Osteocyte (in vitro differentiated cells): ENCODE measurements at places on chromosomes 7 and 10. TPM values are rescaled to one million over a fixed set of nuclear protein-coding genes. Genes with fewer than 3 reads are reported as not detected.
A peak's percentile ranks its signal among the peaks of the same experiment; 100 is the strongest.

- no peak overlapping the region for H3K27ac ChIP-seq
- H3K27me3 ChIP-seq = no peaks in the 10 kb centered on the region
- DNase-seq = no peak
- H3K4me3 ChIP-seq = no peak overlapping the region
- H3K4me1 ChIP-seq = peaks cover 35% of the 10 kb centered on the region
These were observed 18.3 kb upstream of the RPA3 start for GRCh38 chr7:7736671-7737070.

GRCh38 chr10:123424537-123424936 is 241.6 kb upstream of the GPR26 start:
- H3K36me3 ChIP-seq = no peaks in the 10 kb centered on the region
- no peaks in the 10 kb centered on the region for H3K4me1 ChIP-seq
- no peak overlapping the region for H3K27ac ChIP-seq

DNA sequence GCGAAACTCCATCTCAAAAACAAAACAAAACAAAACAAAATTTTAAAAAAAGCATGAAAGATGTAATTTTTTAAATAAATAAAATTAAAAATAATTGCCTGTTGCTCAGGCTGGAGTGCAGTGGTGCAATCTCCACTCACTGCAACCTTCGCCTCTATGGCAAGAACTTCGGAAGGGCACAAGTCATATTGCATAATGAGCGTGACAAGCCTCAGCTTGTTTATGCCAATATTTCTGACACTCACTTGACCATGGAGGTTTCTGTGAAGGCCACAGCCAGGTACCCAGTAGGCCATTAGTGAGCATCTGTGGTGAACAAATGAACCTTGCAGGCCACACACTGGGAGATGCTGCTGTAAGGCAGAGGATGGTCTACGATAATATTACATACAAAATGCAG is 106.1 kb upstream of the KMT2C start:
- H3K27me3 ChIP-seq = no peaks in the 10 kb centered on the region
- peaks cover 6% of the 10 kb centered on the region for H3K4me1 ChIP-seq
- H3K27ac ChIP-seq = no peak overlapping the region
- H3K4me3 ChIP-seq = no peak overlapping the region
- no peaks in the 10 kb centered on the region for H3K36me3 ChIP-seq

GRCh38 chr10:26881600-26882331 is 21.0 kb upstream of the ABI1 start:
- peaks cover 46% of the 10 kb centered on the region for H3K27me3 ChIP-seq
- DNase-seq = no peak
- H3K4me3 ChIP-seq = no peak overlapping the region
- H3K36me3 ChIP-seq = no peaks in the 10 kb centered on the region
- H3K4me1 ChIP-seq = no peaks in the 10 kb centered on the region

GRCh38 chr10:50807851-50808776 is 68.4 kb downstream of the ASAH2B start:
- no peak overlapping the region for H3K4me3 ChIP-seq
- peaks cover 30% of the 10 kb centered on the region for H3K27me3 ChIP-seq
- no peak overlapping the region for H3K27ac ChIP-seq
- no peaks in the 10 kb centered on the region for H3K36me3 ChIP-seq
- no peak for DNase-seq
- no peaks in the 10 kb centered on the region for H3K4me1 ChIP-seq

- no peaks in the 10 kb centered on the region for H3K36me3 ChIP-seq
- H3K27me3 ChIP-seq = no peaks in the 10 kb centered on the region
- H3K4me3 ChIP-seq = no peak overlapping the region
- DNase-seq = no peak
These were observed 51.6 kb upstream of the AQP1 start for GRCh38 chr7:30859940-30860496.

DNA sequence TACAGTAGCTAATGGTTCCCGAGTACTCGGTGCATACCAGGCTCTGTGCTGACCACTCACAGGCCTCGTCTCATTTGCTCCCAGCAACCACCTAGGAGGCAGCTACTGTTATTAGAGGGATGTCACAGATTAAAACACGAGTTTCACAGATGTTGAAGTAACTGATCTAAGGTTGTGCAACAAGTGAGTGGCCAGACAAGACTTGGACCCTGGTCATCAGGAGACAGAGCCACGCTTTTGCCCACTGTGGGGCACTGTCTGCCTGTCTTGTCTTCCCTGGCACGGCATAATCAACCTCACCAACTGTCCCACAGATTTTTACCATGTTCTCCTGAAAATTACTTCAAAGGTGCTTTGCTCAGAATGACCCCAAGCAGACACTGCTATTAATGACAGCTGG is 111.6 kb upstream of the HABP2 start:
- H3K27ac ChIP-seq = no peak overlapping the region
- no peak for DNase-seq
- H3K4me1 ChIP-seq = no peaks in the 10 kb centered on the region
- H3K27me3 ChIP-seq = peaks cover 5% of the 10 kb centered on the region
- no peak overlapping the region for H3K4me3 ChIP-seq
- no peaks in the 10 kb centered on the region for H3K36me3 ChIP-seq

GRCh38 chr7:115008465-115009114 is 86.7 kb downstream of the MDFIC start:
- H3K4me3 ChIP-seq = no peak overlapping the region
- H3K4me1 ChIP-seq = peaks cover 16% of the 10 kb centered on the region
- no peak overlapping the region for H3K27ac ChIP-seq

DNA sequence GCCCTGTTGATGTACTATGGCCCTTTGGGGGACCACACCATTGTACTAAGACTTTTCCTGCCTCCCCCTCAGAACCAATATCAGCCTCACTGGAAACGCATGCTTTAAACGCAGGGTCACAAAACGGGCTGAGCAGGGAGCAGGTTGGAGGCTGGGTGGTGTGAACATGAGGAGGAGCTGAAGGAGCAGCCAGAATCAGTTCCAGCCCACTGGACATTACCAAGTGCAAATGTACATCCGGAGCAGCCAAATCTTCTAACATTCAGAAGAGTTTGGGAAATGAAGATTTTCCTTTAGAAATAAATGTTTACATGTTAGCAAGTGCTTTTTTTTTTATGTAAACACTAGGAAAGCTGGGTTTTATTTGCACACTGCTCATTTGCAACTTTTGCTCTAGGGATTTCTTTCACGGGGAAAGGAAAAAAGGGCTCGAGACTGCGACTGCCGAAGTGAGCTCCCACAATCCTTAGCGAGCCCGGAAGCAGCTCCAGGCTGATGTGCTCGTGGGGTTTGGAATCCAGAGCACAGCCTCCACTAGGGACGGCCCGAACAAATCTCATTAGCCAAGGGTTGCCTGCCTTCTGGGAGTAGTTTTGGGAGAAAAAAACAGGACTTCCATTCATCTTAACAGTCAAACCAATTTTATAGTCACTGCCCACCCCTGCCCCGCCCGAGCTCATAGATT is 108.0 kb upstream of the YAE1 start:
- H3K4me3 ChIP-seq = no peak overlapping the region
- peaks cover 24% of the 10 kb centered on the region for H3K27me3 ChIP-seq
- no peak for DNase-seq
- no peaks in the 10 kb centered on the region for H3K4me1 ChIP-seq

DNA sequence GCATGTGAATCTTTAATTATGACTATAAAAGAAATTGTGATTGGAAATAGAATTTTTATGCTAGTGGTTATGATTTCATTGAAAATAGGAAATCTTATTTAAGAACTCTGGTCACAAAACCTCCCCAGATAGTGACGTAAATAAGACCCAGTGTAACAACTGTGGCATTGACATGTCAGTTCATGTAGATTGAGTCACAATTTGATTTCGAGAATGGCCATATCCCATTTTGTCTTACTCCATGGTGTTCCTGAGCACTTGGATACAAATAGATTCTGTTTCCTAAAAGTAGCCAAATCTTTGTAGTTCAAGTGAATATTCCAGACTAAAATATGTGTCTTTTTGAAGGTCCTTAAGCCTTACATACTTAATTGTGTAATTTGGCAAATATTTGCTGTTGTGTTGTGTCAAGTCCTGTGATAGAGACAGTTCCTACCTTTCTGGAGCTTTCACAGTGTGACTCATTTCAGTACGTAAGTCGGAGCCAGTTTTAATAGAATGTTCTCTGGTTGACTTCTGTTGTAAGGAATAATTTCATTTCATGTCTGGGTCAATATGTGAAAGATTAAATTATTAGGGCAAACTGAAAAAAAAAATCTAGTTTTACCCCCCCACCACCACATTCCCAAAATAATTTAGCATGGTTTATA is 37.1 kb upstream of the TOMM7 start:
- peaks cover 28% of the 10 kb centered on the region for H3K4me1 ChIP-seq
- H3K36me3 ChIP-seq = no peaks in the 10 kb centered on the region
- DNase-seq = no peak
- H3K27me3 ChIP-seq = no peaks in the 10 kb centered on the region

- no peak overlapping the region for H3K4me3 ChIP-seq
- H3K27me3 ChIP-seq = no peaks in the 10 kb centered on the region
- peaks cover 35% of the 10 kb centered on the region for H3K4me1 ChIP-seq
- no peaks in the 10 kb centered on the region for H3K36me3 ChIP-seq
These were observed 22.0 kb upstream of the FZD1 start for GRCh38 chr7:91242097-91242844.

DNA sequence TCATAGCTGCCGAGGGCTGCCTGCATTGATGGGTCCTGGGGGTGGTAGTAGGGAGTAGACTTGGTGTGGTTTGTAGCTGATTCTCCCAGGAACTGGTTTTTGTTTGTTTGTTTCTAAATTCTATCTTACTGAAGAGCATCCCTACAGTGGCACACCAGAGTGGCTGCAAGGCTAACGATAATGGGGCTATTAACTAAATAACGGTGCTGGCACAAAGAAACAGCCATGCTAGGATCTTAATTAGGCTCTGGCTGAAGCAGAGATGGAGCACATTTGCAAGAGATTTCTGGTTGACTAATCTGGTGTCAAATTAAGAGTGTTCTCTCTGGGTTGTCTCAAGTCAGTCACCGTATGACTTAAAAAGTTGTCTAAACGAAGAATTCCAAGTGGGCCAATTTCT is 590.0 kb downstream of the NRG3 start:
- H3K27me3 ChIP-seq = no peaks in the 10 kb centered on the region
- H3K36me3 ChIP-seq = no peaks in the 10 kb centered on the region
- H3K4me3 ChIP-seq = no peak overlapping the region
- H3K27ac ChIP-seq = no peak overlapping the region
- DNase-seq = no peak

GRCh38 chr7:126780993-126781392 is 471.7 kb downstream of the GRM8 start:
- peaks cover 2% of the 10 kb centered on the region for H3K27me3 ChIP-seq
- no peak overlapping the region for H3K27ac ChIP-seq
- no peak for DNase-seq
- H3K4me1 ChIP-seq = no peaks in the 10 kb centered on the region
- H3K36me3 ChIP-seq = no peaks in the 10 kb centered on the region
- H3K4me3 ChIP-seq = no peak overlapping the region

- H3K4me1 ChIP-seq = no peaks in the 10 kb centered on the region
- peaks cover 11% of the 10 kb centered on the region for H3K27me3 ChIP-seq
- H3K36me3 ChIP-seq = no peaks in the 10 kb centered on the region
These were observed 20.8 kb upstream of the VOPP1 start for GRCh38 chr7:55593172-55593514.

GRCh38 chr7:116421298-116421697 is 78.2 kb upstream of the CAV2 start:
- no peaks in the 10 kb centered on the region for H3K27me3 ChIP-seq
- DNase-seq = no peak
- no peaks in the 10 kb centered on the region for H3K36me3 ChIP-seq
- H3K4me1 ChIP-seq = peaks cover 32% of the 10 kb centered on the region

DNA sequence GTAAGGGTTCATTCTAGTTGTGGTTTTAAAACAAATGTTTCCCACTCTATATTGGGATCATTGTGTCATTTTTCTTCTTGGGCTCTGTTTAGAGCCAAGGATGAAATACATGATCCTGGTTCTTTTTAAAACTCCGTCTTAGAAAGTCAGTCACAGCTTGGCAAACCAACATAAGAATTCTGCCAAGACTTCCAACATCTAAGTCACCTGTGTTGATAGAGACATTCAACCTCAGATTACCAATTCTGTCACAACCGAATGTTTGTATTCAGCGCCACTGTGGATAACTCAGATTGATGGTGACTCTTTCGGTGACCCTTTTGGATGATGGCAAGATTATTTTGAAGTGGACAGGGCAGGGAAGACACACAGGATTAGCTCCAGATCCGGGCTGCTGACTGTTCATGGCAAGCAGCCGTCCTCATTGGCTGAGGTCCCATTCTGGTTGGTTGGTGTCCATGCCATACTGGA is 255.4 kb downstream of the ARHGAP21 start:
- H3K27me3 ChIP-seq = no peaks in the 10 kb centered on the region
- H3K4me3 ChIP-seq = no peak overlapping the region
- no peak overlapping the region for H3K27ac ChIP-seq
- no peak for DNase-seq

- no peak overlapping the region for H3K27ac ChIP-seq
- no peaks in the 10 kb centered on the region for H3K27me3 ChIP-seq
- H3K36me3 ChIP-seq = peaks cover 12% of the 10 kb centered on the region
- H3K4me3 ChIP-seq = no peak overlapping the region
These were observed 86.2 kb upstream of the PPIF start for GRCh38 chr10:79260811-79261740.

DNA sequence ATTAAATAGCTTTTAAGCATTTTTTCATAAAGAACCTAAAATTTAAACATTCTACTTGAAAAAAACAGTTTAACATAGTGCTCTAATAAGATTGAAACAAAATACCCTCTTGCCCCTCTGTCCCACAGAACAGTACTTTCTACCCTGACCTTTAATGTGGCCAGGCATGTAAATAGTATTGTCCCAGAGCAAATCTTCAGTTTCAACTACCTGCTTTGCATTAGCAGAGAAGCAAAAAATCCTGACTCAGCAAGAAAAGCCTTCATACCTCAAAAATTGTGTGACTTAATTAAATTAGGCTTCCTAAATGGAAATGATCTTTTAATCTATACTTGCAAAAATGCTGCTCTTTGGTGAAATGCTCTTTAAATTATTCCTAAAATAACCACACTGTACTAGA is 237.4 kb upstream of the AOAH start:
- no peak overlapping the region for H3K27ac ChIP-seq
- H3K27me3 ChIP-seq = peaks cover 10% of the 10 kb centered on the region
- no peak for DNase-seq
- no peaks in the 10 kb centered on the region for H3K4me1 ChIP-seq
- H3K4me3 ChIP-seq = no peak overlapping the region

GRCh38 chr7:47435889-47436312 is 146.0 kb downstream of the TNS3 start:
- no peak overlapping the region for H3K4me3 ChIP-seq
- peak overlapping the region; percentile 43 for H3K27ac ChIP-seq
- DNase-seq = no peak

GRCh38 chr7:47351233-47352154 is 230.4 kb downstream of the TNS3 start:
- no peak for DNase-seq
- H3K4me3 ChIP-seq = no peak overlapping the region
- H3K27ac ChIP-seq = no peak overlapping the region
- no peaks in the 10 kb centered on the region for H3K36me3 ChIP-seq
- H3K27me3 ChIP-seq = no peaks in the 10 kb centered on the region
- peaks cover 14% of the 10 kb centered on the region for H3K4me1 ChIP-seq

- H3K27me3 ChIP-seq = no peaks in the 10 kb centered on the region
- H3K4me1 ChIP-seq = peaks cover 5% of the 10 kb centered on the region
- no peak overlapping the region for H3K4me3 ChIP-seq
- H3K27ac ChIP-seq = no peak overlapping the region
- no peak for DNase-seq
These were observed 278.5 kb downstream of the BICC1 start for GRCh38 chr10:58791137-58791536.

HMX3 gene
- total RNA-seq = not detected in 2 replicates

SEC31B gene
- total RNA-seq = 18.3 and 19.6 TPM in 2 replicates

LIPK gene
- not detected in 2 replicates for total RNA-seq

HSPA12A gene
- 3.9 and 4.0 TPM in 2 replicates for total RNA-seq

MYL10 gene
- 0.52 TPM in 1 of 2 replicates, not detected in the other for total RNA-seq

DGKI gene
- total RNA-seq = 3.0 and 3.1 TPM in 2 replicates
